ENCODE measurements at places on chromosomes 5 and 9.

DNA sequence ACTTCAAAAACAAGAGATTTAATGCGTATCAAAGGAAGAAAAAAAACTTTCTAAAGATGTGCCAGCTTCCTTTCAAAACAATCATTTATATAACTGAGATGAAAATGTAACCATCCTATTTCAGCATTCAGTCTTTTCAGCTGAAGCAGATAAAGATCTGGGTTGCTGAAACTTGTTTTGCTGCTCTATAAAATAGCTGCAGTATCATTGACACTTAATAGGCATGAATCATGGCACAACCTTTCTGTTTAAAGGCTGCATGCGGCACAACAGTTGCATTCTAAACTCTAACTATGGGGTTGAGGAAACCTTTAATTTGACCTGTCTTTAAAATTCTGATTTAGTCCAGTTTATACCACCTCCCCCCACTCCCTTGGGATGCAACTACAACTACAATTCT lies 196.7 kb downstream of the MPDZ start:
- DNase-seq: no peak

DNA sequence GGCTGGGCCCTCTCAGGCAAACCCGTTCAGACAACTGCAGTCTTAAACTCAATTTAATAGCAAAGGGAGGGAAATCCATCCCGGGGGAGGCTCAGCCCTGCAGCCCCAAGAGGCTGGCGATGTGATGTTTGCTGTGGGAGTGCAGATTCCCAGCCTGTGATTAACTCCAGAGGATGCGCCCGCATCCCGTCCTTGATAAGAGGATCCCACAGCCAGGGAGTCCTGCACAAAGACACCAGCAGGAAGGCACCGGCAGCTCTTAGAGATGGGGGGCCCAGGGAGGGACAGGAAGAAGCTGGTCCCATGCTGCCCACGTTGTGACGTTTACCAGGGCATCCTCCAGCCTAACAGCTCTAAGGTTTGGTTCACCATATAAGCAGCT lies 64.7 kb downstream of the MRPL36 start:
- no peak for DNase-seq

DNA sequence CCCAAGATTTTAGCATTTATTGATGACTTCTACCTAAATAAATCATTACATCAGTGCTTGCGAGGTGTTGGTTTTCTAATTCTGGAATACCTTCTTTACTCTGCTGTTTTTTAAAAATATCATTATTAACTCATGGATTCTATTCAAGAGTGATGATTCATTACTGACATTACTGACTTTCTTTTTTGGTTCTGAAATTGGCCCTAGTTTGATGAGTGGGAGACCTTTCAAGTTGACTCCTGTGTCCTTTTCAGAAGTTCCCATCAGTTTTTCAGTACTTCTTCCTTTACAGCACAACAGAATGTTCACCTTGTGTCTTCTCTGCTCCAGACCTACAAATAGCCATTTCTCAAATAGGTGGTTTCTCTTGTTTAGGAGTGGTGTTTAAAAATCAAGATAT lies 114.1 kb downstream of the PCSK5 start:
- DNase-seq: no peak

DNA sequence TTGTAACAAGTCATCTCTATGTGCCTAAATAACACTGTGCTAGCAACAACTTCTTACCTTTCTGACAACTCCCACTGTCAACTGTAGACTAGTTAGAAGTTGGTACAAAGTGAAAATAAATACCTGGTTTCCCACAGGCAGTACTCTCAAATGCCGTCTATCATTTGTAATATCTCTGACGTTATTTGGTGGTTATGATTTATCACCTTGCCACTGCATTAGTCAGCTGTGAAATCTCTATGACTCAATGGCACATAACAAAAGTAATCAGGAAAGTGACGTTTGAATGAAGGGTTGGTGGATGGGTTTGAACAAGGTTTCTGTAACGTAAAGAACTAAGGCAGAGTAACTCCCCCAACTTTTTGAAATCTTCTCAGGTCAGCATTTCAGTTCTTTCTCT lies 592.3 kb downstream of the MAT2B start:
- DNase-seq: no peak

- DNase-seq: no peak
These were observed 16.5 kb downstream of the AGXT2 start for GRCh38 chr5:35031276-35031675.

- no peak for DNase-seq
These were observed 128.9 kb downstream of the ERCC6L2 start for GRCh38 chr9:96004379-96004778.

DNA sequence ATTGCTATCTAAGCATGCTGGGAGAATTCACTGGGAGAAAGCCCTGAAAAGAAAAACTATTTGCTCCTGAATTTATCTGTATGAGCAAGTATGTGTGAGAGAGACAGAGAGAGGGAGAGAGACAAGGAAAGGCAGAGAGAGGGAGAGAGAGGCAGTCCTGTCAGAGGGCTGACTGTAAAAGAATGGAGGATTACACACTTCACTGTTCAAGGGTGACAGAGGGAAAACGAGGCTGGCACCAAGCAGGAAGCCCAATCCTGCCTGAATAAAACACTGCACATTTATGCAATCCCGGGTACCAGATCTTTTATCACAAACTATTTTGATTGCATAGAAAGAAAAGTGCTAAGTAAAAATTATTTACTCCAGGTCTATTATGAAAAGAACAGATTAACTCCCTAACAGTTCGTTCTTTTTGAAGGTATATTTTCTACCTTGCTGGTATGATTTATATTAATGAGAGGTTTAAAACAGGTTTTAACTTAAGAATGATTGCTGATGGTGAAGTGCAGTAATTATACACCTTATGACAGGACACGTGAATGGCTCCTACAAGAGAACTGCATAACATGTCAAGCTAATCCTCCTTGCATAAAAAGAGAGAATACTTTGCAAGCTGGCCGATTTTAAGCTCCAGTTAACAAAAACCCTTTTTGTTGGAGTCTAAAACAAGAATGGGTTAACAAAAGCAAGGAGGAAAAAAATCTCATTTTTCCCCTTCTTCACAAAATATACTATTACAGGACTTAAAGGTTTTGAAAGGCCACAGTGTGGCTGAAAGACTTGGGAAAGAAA lies 82.5 kb downstream of the NFIB start:
- no peak for DNase-seq

- DNase-seq: no peak
These were observed 16.2 kb downstream of the PPP2CA start for GRCh38 chr5:134209477-134210245.

GRCh38 chr5:133032852-133033742 lies 6.7 kb upstream of the ZCCHC10 start:
- no peak for DNase-seq

- DNase-seq: no peak
These were observed 91.5 kb upstream of the NREP start for GRCh38 chr5:111848476-111848875.

DNA sequence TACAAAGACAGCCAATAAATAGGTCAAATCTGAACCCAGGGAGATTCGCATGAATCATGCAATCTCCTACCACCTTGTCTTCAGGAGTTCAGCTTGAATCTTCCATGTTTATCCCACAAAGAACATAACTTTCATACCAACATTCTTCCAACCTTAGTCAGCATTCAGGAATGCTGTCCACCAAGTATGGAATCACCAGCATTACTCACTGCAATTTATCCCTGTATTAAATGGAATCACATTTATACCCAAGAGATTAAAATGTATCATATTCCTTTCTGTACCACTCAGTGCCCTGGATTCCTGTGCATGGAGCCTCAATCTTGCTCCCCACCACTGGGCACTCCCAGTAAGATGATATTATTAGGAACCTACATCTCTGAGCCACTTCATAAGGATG lies 162.6 kb downstream of the GLIS3 start:
- no peak for DNase-seq

GRCh38 chr5:111227801-111228200 lies 3.6 kb downstream of the CAMK4 start:
- DNase-seq: no peak

- no peak for DNase-seq
These were observed 332.4 kb upstream of the BRINP1 start for GRCh38 chr9:119701651-119702050.

Measured in suppressor macrophage treated with lipopolysaccharide for 4 hours (primary cell).